ENCODE measurements at places on chromosomes 3 and 15. TPM values are rescaled to one million over a fixed set of nuclear protein-coding genes. Genes with fewer than 3 reads are reported as not detected.

The CCRL2 gene
- 1.3 TPM for total RNA-seq

DNA sequence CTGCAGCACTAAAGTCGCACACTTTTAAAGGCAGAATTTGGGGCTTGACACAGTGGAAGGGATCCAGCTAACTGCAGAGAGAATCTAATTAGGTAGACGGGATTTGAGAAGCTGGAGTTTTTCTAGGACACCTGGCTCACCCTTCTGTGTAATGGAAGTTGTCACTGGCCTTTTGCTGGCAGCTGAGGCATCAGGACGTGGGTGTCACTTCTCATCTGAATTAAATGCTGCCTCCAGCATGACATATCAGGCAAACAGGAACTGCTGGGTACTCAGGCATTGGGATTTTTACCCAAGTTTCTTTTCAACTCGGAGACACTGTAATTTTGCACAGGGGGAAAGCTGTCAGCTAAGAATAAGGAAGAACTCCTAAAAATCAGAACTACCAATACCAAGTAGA is 861.9 kb upstream of the ARPP21 start:
- DNase-seq, result no peak

DNA sequence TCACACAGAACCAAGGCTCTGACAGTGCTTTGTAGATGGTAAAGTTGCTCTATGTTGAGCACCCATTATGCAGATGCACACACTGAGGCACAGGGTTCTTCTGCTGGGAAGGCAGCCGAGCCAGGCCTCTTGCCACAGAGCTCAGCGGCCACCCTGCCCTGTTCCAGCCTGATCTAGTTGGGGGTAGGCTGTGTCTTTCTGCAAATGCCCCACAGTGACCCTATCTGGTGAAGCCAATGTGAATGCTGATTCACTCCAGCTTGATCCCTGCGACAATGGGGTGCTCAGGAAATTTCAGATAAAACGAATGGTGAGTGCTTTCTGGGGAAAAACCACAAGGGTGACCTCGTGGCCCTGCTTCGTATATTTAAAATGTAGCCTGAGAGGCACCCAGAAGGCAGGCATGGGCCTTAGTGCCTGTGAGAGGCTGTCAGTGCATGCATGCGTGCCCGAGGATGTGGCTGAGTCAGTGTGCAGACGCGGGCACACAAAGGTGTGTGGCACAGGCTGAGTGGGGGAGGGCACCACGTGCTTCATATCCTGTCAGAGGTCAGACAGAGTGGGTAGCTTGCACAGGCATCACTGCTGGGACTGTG is 85.7 kb downstream of the ATP2B2 start:
- no peak for DNase-seq

- DNase-seq, result peak; percentile 92
Observed at GRCh38 chr15:90174140-90174875, 26.8 kb upstream of the SEMA4B start.

GRCh38 chr3:187976365-187976900 is 177.5 kb upstream of the LPP start:
- DNase-seq, result no peak

DNA sequence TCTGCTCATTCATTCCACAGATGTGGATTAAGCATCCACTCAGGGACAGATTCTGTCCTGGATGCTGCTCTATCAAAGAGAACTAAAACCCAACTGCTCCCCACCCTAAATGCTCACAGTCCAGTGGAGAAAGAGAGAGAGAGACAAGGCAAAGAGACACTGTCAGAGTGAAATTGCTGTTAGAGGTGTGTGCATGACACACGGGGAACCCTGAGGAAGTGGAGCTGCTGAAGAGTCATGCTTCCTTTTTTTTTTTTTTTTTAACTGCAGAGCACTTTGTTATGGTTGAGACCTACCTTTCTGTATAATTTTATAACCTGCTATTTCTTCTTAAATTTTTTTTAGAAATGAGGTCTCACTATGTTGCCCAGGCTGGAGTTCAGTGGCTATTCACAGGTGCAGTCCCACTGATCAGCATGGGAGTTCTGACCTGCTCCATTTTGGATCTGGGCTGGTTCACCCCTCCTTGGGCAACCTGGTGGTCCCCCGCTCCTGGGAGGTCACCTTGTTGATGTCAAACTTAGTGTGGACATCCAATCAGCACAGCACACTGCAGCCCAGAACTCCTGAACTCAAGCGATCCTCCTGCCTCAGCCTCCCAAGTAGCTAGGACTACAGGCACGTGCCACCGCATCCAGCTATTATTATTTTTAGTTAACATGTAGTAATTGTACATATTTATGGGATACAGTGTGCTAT is 18.2 kb upstream of the PSTPIP1 start:
- DNase-seq, result no peak

DNA sequence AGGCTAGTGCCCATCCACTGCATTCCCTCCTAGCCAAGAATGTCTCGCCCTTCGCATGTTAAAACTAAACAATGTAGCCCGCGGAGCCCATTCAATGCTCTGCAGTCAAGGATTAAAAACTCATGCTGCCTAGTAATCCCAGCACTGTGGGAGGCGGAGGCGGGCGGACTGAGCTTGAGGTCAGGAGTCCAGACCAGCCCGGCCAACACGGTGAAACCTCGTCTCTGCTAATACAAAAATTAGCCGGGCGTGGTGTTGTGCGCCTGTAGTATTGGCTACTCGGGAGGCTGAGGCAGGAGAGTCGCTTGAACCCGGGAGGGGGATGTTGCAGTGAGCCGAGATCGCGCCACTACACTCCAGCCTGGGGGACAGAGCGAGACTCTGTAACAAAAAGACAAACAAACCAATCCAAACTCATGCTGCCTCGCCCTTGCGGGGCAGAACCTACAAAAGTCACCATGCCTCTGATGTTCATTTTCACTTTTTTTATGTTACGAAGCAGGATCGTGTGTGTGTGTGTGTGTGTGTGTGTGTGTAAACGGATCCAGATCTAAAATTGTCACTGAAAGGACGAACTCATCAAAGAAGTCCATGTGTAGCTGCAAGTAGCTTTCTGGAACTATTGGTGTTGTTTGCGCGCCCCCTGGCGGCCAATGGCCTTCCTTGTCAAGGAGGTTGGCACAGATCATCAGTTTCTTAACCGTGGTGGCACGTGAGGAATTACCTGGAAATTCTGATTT is 54.8 kb upstream of the SPESP1 start:
- peak; percentile 95 for DNase-seq

GRCh38 chr15:97013491-97013890 is 683.0 kb downstream of the NR2F2 start:
- DNase-seq, result no peak

- DNase-seq, result no peak
Observed at GRCh38 chr15:72933976-72934375, 118.3 kb upstream of the NEO1 start.

DNA sequence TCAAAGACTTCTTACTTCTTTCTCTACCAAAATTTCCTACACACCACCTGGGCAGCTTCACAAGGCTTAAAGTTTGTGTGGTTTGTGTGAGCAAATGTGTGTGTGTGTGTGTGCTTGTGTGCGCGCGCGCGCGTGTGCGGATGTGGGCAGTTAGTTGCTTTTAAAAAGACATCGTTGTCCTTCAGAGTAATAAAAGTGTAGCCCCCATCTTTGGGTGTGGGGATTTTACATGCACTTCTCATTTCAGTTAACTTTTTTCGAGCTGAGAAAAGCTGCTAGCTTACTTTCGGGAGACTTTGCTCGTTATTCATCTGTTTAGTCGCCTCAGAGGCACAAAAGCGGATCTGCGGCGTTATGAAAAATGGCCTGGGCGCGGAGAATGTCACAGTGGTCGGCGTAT is 36.0 kb downstream of the ZIC4 start:
- no peak for DNase-seq

DNA sequence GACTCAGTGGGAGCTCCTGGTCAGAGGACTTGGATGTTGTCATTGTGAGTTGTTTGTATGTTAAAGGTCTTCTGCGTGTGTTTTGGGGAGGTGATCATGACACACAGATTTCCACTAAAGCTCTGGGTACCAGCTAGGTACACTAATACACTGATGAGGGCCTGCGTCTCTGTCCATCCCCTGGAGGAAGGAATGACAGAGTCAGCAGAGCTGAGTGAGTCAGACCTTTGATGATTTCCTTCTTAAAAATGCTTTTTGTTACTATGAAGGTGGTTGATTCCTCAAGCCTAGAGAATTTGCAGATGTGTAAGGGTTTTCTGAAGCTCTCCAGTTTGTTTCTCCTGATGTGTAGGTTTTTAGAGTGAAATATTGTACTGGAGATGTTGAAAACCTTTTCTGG is 424.1 kb upstream of the TPM1 start:
- DNase-seq, result no peak

DNA sequence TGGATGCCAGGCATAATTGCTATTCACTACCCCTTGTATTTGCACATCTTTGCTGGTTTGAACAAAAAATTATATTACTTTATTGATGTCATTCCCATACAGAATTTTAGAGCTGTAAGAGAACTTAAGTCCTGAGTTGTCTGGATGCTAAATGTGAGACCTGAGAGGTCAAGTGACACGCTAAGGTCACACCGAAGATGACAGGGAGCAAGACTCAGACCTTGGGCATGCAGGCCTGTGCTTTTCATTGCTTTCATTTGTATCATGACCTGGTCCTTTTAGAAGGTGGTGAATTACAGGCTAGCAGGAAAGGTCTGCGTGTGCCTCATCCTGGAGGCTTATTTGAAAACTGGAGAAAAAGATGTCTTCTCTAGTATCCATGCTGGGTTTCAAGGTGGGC is 312.0 kb upstream of the RASGRP1 start:
- no peak for DNase-seq

GRCh38 chr3:114108137-114108536 is 51.6 kb downstream of the QTRT2 start:
- DNase-seq, result no peak

- DNase-seq, result no peak
Observed at GRCh38 chr3:61832375-61833229, 271.2 kb downstream of the PTPRG start.

DNA sequence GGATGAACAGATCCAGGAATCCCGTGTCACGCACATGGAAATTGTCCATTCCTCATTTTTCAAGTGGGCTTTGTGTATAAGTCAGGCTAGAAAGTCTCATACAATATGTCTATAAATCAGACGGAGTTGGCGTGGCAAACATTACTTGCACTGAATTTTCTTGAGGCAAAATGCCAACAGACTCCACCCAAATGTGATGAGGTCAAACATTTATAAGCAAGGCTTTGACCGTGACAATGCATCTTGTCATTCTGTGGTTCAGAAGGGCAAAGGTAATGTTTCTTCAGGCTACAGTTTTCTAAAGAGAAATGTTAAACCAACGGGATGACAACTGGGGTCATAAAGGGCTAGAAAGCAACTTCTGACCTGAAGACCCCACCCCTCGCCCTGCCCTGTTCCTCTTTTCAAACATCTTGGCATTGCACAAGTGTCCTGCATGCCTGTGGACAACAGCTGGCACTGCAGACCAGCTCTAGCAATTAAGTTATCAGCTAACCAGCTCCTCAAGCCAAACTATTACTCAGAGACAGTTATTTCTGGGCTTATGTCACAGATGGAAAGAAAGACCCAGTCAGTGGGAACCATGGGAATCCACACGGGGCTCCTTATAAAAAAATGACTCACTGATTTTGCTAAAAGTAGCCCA is 36.5 kb upstream of the SPTBN5 start:
- peak; percentile 50 for DNase-seq

The MUC20 gene
- 21.8 TPM for total RNA-seq

DNA sequence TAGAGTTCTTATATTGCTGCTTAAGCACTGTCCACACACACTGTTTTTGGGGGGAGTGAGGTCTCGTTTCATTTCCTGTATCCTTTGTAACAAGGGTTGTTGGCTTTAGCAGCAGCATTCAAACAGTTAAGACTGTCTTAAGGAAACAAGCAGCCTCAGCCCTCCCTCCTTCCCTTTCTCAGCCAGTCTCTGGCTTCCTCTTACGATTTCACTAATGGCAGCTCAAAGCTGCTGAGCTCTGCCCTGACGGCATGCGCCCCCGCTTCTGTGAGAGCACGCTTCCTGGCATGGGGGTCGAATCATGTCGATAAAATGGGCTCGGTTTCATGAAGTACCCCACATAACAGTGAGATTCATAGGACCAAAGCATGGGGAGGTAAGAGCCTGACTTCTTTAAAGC is 105.0 kb downstream of the KLHL25 start:
- DNase-seq, result peak; percentile 25

The LIPH gene
- total RNA-seq, result 14.8 TPM

- DNase-seq, result no peak
Observed at GRCh38 chr3:189222927-189223636, 51.3 kb downstream of the TPRG1 start.
